CD4-positive, alpha-beta T cell treated with Interleukin-4 for 1 hour (primary cell): ENCODE measurements at places on chromosomes 1 and 21.

DNA sequence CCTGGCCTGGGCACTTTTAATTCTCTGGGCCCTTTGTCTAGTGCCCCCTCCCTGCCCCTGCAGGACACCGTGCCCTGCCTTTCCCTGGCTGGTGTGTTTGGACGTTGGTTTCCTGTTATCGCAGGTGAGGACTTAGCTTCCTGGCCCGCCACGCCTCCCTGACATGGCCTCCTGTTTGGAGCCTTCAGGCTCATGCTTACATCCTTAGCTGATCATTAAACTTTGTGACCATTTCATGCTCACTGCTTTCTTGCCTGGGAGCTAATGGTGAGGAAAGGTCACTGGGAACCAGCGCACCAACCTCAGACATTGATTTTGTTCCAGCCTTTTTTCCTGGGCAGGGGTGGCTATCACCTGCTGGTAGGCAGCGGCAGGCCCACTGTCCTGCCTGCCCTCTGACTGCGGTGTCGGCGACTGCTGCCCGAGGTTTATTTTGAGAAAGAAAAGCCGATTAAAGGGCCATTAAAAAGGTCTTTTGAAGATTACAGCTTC is 3.7 kb downstream of the PFKL start:
- DNase-seq = no peak

- DNase-seq = no peak
Observed at GRCh38 chr21:16033193-16033592, 303.4 kb downstream of the USP25 start.

DNA sequence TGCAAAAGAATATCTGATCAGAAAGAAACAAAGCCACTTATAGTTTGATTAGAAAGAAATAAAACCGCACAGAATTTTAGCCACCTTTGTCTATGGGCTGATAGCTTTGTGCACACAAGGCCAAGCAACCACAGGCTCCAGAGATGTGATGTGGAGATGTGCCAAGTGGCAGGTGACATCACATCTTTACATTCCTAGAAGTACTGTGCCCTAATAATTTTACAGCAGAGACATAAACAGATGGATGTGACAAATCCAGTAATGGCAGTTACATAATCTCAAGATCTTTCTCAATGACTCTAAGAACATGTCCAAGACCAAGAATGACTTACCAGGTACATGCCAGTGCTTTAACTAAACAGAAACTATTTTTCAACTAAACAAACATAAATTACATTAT is 159.5 kb downstream of the LTN1 start:
- DNase-seq = no peak

DNA sequence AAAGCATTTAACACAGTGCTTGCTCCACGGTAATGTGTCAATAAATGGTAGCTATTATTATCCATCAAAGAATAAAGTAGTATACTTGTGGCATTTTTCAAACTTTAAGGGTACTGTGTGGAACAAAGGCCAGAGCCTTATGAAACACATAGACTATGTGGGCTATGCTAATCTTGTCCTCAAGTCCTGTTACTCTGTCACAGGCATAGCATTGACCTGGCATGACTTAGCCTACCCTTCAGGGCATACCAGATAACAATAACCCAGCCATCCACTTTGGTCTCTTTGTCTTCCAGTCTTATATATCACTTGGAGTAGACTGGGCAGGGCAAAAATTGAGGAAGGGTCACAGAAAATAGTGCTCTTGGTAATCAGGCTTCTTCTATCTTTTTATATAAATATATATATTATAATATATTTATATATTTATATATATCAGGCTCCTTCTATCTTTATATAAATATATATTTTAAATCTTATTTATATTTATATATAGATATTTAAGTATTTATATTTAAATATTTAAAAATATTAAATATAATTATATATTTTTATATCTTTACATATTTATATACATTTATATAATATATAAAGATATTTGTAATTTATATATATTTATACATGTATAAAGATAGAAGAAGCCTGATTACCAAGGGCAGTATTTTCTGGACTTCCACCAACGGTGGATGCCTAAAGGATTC is 66.1 kb upstream of the CNN3 start:
- no peak for DNase-seq

DNA sequence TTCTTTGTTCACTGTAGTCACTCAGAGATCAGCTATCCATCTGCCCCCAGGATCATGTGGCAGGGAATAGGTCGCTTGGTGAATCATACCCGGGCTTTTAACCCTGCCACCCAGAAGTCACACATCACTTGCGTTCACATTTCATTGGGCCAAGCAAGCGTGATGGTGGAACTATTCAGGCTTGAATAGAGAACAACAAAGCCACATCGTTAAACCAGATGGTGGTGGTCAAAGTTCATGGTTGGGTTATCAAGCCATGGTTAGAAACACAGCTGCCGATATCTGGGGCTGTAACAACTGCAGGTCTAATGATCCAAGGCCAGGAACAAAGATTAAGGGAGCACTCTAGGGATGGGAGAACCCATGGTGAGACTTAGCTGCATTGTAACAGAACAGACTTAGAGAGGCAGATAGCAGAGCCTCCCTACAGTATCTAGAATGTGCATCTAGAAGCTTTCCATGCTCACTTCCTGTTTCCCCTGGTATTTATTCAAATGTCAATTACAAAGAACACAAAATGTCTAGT is 40.0 kb upstream of the PTPRC start:
- DNase-seq = no peak

- peak; percentile 68 for DNase-seq
Observed at GRCh38 chr1:225866061-225866837, 15.9 kb downstream of the TMEM63A start.

DNA sequence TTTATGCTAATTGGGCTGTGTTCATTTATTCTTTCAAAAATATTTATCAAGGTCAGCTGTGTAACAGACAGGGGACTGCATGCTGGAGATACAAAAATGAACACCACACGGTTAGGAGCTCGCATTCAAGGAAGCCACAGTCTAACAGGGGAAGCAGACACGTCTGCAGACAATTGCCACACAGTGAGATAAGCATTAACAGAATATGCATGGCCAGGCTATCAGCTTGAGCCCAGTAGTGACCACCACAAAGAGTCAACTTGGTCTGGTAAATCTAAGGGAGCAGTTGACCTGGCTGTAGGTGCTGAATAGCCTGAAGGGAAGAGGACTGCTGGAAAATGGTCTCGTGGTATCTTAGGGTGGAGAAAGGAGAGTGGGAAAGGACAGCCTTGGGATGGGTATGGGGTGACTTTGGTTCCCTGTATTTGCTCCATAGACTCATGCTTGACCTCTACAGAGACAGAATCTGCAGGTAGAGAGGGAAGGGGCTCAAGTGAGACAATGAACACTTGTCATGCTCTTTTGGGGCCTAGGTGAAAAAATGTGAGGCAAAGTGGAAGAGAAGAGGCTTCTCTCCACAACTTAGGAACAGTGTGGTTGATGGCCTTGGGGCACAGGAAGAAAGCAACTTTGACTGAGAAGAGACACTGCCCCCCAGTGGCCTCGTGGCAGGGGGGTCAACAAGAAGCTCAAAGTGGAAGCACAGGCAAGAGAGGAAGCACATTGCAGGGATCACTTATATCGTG is 7.6 kb upstream of the NPL start:
- peak; percentile 69 for DNase-seq

GRCh38 chr21:34992736-34993398 is 56.2 kb downstream of the RUNX1 start:
- DNase-seq = no peak

DNA sequence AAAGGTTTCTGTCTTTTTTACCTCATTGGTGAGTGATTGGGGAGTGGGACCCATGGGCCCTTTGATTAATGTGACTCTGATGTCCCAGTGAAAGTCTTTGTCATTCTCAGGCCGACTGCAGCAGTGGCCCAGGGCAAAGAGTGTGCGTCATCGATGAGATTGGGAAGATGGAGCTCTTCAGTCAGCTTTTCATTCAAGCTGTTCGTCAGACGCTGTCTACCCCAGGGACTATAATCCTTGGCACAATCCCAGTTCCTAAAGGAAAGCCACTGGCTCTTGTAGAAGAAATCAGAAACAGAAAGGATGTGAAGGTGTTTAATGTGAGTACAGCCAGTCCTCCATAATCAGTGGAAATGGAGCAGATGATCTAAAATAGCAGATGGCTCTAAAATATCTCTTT is 19.4 kb downstream of the NTPCR start:
- DNase-seq = no peak

- DNase-seq = no peak
Observed at GRCh38 chr1:194473766-194474165, 1287.4 kb upstream of the B3GALT2 start.

DNA sequence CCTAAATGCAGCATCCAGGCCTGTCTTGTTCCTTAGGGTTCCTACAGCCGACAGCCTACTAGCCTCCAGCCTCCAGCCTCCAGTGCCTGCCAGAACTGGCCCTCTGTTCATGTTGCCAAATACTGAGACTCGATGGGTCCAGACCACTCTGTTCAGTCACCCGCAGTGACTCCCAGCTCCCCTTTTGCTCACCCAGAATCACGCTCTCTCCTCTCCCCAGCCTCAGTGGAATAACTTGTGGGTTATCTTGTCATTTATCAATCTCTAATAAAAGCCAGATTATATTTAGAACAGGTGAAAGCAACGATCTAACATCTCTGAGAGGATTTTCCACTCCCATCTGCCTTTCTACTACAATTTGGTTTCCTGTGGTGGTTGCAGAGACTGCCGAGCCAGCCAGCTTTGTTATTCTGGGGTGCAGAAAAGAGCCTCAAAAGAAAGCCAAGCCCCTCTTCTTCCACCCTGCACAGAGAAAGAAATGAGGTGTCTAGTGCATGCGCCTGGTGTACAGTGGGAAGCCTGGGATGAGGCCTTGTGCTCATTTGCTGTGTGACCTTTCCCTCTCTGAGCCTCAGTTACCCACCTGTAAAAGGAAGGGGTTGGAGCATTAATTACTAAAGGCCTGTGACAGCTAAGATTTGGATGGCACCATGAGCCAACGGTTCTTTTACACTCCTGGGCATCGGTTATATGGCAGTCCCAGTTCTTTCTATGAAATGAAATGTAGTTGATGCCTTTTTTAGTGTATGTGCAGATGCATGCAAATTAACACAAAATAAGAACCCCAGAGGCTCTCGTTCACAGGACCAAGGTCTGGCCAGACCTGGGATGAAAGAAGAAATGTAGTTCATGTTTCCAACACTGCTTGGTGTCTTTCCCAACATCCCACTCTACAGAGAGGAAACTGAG is 42.9 kb upstream of the ID3 start:
- DNase-seq = no peak

DNA sequence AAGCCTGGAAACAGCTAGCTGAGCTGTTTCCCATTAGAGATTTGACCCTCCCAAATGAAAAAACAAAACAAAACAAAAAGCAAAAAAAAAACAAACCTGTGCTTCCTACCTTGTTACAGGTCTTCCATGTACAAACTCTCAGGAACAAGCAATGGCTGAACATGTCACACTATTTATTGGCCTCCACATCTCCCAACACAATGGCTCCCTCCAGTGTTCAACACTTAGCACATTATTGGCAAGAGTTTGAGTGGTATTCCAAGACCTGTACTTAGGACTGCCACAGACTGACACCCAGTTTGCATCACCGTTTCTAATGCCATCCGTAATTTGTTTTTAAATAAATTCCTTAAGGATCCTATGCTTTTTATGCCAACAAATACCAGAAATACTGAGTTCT is 195.0 kb upstream of the OLFM3 start:
- no peak for DNase-seq

GRCh38 chr1:68228851-68229250 is 3.5 kb downstream of the WLS start:
- no peak for DNase-seq

DNA sequence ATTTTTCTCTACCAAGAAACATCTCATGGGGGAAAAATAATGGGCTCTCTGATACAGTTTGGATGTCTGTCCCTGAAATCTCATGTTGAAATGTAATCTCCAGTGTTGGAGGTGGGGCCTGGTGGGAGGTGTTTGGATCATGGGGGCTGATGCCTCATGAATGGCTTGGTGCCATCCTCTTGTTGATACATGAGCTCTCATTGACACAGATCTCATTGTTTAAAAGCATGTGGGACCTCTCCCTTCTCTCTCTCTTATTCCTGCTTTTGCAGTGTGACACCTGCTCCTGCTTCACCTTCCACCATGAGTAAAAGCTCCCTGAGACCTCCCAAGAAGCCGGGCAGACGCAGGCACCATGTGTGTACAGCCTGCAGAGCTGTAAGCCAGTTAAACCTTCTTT is 332.5 kb upstream of the NRIP1 start:
- DNase-seq = no peak

DNA sequence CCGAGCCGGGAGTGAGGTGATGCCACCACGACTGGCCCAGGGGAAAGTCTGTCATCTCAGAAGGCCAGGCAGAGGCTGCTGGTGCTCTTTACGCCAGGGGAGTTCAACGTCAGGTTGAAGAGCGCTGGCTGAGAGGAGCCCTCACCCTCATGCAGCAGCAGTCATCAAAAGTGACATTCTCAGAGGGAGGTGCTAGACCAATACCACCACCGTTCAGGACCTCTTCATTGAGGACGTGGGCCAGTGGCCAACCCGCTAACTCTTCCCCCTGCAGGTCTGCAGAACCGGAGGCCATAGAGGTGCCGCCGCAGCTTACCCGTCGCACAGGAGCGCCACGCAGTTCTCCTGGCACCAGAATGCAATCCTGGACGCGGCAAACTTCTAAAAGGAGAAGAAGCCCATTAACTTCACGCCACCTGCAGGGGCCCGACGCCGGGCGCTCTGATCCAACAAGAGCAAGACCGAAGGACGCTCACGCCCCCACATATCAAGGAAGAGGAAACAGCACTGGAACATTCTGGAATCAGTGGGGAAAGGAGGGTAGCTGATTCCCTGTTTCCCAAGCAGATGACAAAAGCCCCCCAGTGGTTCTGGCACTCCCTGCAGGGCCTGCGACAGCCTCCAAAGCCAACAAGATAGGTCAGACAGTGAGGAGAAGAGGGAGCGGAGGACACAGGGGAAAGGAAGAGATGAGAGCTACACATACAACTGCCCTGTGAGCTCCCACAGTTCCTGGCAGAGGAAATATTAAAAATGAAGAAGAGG is 24.9 kb downstream of the WDR4 start:
- no peak for DNase-seq

DNA sequence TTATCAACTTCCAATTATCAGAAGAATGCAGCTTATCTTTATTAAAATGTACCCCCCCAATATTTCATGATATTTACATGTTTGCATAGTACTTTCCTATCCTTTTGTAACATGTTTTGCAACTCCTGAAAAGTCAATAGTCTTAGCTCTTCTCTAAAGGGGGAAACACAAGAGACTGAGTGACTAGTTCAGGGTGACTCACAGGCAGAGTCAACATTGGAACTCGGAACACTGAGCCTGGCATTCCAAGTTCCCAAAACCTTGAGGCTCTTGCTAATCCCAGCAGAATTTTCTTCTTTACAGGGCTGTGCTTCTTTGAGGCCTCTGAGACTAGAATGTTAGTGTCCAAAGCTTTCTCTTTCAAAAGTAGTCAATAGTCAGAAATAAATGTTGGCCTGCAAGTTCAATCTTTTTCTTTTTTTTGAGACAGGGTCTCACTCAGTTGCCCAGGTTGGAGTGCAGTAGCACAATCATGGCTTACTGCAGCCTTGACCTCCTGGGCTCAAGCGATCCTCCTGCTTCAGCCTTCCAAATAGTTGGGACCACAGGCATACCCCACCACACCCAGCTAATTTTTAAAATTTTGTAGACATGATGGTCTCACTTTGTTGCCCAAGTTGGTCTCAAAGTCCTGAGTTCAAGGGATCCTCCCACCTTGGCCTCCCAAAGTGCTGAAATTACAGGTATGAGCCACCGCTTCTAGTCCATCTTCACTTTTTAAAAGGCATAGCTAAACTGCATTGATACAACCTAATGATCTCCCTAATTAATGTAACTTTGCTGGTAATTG is 37.5 kb downstream of the ZNF281 start:
- no peak for DNase-seq

- DNase-seq = no peak
Observed at GRCh38 chr1:6086762-6087376, 41.2 kb downstream of the KCNAB2 start.

- DNase-seq = no peak
Observed at GRCh38 chr1:7553042-7553690, 217.9 kb upstream of the VAMP3 start.
